CD14-positive monocyte (primary cell): ENCODE measurements at places on chromosomes 2 and 18.

GRCh38 chr2:45040786-45041185 is 31.5 kb upstream of the SIX2 start:
- no peak for DNase-seq

GRCh38 chr2:32330136-32330535 is 26.7 kb upstream of the BIRC6 start:
- no peak for DNase-seq

- peak; percentile 23 for DNase-seq
Observed at GRCh38 chr2:100071335-100072043, 70.9 kb downstream of the AFF3 start.

GRCh38 chr2:237534380-237534779 is 32.0 kb upstream of the PRLH start:
- no peak for DNase-seq

DNA sequence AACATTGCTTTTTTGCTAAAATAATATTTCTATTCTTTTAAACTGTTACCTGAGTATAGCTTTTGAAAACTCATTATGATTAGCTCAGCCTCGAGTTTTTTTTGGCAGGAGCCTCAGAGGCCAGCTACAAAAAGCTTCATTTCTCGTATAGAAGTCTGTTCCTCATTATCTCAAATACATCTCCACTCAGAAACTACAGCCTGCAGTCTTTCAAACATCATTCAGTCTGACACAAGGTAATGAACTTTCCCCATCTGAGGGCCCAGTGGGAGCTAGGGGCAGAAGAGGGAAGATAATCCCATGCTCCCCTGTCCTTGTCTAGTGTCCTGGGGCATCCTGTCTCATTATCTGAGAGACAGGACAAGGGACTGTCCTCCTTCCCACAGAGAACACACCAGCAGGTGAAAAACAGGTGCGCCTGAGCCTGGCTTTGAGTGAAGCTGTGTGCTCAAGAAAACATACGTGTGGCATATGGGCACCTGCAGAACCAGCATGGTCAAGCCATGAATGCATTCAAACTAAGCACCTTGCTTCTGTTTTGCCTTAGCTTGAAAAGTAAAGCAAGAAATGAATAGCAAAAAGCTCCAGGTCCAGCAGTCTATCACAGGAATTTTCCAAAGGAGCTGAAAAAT is 247.5 kb downstream of the MREG start:
- DNase-seq, result no peak

- no peak for DNase-seq
Observed at GRCh38 chr2:160114020-160114419, 51.6 kb upstream of the PLA2R1 start.

GRCh38 chr2:108988076-108988795 is 784 bp downstream of the EDAR start:
- DNase-seq, result no peak

GRCh38 chr2:134875309-134875708 is 36.9 kb downstream of the ACMSD start:
- DNase-seq, result no peak

GRCh38 chr2:132824716-132825115 is 154.7 kb upstream of the LYPD1 start:
- DNase-seq, result no peak

DNA sequence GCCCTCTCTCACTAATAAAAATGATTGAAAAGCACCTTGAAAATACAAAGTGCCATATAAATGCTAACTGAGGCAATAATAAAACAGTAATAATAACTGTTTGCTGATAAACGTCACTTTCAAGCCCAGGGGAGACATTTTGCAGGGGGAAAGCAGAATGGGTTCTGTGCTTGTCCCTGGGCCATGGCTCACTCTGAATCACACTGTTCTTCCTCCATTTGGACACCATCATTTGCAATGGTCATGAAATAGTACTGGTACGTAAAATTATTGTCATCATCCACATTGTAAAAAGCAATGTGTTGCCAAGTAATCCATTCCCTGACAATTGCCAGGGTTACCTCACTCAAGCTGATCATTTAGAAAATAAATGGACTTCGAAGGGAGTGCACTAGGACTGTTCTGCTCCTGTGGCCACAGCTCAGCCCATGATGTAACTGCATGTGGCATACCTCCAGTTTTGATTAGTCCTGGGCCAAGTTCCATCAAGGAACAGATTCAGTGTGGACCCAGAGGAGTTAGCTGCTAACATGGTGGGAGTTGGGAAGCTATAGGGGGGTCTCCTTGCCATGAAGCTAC is 508.8 kb upstream of the CELF4 start:
- DNase-seq, result no peak

GRCh38 chr18:48326901-48327675 is 82.1 kb downstream of the ZBTB7C start:
- no peak for DNase-seq

DNA sequence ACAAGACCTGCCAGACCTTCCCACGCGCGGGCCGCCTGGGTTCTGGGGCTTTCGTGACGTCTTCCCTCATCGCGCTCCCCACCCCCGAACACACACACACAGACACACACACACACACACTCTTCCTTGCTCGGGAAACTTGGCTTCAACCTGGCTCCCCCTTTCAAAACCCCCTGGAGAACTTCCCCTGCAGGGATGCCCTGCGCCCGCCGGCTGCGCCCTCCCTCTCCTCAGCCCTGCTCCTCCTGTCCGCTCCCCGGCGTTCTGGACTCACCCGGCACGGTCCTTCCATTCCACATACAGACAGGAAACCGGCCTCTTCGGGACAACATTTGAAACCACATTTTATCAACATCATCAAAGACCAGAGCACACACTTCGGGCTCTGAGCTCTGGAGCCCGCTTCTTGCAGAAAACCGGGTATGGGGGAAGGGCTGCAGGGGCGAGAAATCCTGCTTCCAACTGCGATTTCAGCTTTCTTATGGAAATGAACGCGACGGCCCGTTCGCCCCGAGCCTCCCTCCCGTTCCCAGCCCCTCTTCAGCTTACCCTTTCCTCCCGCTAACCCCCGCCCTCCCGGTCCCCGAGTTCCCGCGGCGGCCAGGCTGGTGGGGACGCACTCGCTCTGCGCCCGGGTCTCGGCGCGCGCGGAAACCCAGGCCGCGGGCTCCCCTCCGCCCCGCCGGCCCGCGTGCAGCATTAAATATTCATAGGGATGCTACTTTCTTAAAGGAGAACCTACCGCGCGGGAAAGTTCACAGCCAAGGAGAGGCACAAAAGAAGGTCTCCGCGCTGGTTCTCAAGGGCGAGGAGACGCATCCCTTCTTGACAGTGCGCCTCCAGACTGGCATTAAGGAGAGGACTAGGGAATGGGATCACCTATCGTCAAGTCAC is 18.3 kb downstream of the POU3F3 start:
- no peak for DNase-seq

GRCh38 chr2:235325151-235325550 is 168.7 kb upstream of the AGAP1 start:
- no peak for DNase-seq

DNA sequence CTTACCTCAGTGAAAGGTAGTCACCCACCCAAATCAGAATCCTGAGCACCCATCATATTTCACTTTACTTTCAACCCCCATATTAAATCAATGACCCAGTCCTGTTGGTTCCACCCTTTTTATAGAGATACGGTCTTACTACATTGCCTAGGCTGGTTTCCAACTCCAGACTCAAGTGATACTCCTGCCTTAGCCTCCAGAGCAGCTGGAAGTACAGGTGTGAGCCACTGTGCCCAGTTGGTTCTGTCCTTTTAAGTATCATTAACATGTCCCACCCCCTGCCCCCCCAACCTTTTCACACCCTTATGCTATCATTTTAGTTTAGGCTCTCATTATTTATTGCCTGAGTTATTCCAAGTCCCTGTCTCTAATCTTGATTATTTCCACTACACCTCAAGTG is 28.7 kb downstream of the MSH6 start:
- DNase-seq, result no peak

DNA sequence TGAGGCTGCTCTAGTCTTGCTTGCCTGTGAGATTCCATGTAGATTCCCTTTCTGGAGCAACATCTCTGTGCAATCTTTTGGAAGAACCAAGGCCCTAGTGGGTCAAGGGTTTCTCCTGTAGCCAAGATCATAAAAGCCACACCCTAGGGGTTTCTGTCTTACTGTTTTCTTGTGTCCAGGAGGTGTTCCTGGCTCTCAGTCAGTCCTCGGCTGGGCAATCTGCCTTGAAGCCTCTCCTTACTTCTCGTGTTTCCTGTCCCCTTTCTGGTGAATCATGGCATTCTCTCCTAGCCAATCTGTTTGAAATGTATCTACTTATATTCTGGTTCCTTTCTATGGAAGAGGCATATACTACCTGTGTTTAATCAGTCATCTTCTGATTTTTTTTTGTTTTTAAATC is 484.8 kb upstream of the UBE2E3 start:
- DNase-seq, result no peak

DNA sequence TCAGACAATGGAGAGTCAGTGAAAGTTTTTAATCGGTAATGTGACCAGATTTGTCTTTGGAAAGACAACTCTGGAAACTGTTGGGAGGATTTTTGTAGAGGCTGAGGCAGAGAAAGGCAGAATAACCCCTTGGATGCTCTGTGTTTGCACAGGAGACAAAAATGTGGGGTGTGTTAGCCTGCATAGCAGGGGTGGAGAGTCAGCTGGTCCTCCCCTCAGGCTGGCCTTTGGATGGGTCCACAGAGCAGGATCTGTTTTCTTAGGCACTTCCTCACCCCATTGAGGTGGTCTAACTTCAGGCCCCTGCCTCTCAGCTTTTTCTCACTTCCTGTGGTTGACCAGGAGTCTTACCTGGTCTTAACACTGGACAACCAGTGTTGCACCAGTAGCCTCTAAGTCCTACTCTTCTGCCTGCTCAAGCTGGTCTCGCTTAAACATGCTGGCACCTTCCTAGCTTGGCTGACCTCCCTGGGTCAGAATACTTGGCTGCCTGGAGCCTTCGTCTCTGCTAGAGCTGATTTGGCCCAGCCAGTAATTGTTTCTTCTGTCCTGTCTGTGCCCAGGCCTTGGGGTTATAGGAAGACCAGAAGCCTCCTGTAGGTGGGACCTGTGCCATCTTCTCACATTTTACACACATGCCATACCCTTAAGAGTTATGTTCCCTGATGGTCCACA is 259.8 kb upstream of the RASGRP3 start:
- no peak for DNase-seq

DNA sequence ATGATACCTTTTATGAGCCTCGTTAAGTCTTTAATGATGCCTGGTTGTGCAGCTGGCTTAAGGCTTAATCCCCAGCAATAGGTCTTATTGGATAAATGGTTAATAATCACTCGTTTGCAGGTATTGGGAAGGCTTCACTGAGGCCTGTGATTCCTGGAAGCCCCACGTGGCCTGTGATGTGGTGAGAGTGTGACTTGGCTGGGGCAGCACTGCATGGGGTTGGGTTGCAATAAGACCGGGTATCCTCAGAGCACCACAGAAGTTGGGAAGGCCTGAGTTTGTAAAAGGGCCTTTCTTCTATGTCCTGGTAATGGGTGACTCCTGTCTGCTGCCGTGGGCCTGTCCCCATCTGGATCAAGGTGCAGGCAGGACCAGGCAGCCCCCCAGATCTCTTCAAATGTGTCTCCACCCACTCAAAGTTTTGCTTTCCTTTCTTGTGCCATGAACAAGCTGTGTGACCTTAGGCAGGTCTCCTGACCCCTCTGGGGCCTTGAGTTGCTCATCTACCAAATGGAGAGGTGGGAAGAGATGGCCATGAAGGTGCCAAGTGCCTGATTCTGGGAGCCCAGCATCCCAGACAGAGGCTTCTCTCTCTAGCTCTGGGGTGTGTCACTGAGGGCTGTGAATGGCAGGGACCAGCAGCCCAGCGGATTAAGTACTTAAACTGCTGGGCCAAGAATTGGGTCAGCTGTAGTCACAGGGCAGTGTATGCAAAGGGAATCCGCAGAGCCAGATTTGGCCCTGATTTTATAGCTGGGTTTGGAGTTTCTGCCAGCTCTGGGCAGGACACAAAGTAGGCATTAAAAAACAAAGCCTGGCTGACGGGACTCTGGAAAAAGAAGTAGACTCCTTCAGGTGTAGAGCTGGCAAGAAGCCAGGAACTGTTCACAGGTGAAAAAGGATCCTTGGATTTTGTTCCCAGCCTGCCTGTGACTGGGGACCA is 24.4 kb downstream of the LBH start:
- no peak for DNase-seq

- DNase-seq, result peak; percentile 59
Observed at GRCh38 chr18:6414723-6415417, at the start of gene L3MBTL4. TSS of gene L3MBTL4 (minus strand) at chr18:6414911. CDS start at chr18:6311625, 103,286 bp downstream.

- DNase-seq, result no peak
Observed at GRCh38 chr2:5020116-5020875, 671.9 kb upstream of the SOX11 start.

DNA sequence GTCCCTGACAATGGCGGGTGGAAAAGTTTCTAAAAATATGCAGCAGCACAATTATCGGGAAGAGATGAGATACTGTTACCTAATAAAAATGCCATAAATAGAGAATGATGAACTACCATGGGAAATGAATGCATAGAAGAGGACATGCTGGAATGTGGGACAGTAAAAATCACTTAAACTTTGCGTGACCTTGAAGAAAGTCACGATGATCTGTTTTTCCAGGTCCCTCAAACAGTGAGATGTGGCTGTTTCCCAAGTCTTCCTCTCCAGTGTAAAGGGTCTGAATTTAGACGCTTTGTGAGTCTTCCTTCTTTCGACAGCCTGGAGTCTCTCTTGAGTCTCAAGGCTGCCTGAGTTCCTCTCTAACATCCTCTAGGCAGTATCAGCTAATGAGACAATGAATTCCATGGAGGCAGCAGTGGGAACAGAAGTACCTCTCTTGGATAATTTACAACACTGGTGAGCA is 1.4 kb downstream of the CLUL1 start:
- DNase-seq, result no peak

DNA sequence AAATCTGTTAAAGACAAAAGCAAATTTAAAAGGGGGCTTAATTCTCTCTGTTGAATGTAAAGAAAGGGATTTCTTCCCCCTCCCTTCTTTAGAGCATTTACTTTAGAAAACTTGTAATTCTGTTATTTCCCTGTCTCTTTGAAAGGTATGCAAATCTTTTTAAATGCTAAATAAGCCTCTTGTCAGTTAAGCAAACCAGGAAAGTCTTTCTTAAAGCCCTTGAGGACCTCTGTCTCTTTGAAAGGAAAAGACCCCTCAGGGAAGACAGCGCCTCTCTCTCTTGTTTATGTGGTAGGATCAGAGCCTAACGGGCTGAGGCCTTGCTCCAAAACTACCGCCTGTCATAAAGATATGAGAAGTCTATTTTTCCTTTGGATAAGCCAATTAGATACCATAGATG is 139.9 kb upstream of the CDH7 start:
- DNase-seq, result no peak
